Left renal pelvis (tissue), 4 donors: ENCODE measurements at places on chromosomes 11 and 22.

DNA sequence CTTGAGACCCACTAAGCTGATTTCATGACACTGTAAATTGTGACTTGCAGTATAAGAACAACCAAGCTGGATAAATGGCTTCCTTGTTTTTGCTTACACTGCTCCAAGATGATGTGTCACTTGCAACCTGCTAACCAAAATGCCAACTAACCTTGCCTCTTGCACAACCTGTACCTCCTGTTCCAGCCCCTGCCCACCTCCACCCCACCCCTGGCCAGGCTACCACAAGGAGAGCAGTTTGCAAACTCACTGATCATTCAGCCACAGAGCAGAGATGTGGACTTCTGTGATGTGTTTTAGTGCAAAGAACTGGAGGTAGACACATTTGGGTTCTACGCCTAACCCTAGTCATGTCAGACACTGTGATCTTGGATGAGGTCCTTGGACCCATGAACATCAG lies 4.3 kb upstream of the APOL6 start:
- no peak for DNase-seq

DNA sequence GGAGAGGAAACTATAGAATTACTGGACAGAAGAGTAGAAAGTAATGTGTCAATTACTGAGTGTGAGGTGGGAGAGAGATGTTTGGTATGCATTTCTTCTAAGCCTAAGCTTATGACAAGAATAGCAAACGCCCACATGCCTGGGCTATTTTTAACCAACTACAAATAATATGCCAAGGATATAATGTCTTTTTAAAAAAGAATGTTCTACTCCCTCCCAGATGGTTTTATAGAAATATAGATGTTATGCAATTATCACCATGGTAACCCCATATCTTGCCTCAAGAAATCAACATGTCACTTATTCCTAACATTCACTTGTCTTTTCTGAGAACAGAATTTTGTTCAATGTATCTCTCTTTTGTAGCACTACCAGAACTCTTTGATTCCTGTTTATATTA lies 996.7 kb upstream of the CHORDC1 start:
- no peak for DNase-seq

DNA sequence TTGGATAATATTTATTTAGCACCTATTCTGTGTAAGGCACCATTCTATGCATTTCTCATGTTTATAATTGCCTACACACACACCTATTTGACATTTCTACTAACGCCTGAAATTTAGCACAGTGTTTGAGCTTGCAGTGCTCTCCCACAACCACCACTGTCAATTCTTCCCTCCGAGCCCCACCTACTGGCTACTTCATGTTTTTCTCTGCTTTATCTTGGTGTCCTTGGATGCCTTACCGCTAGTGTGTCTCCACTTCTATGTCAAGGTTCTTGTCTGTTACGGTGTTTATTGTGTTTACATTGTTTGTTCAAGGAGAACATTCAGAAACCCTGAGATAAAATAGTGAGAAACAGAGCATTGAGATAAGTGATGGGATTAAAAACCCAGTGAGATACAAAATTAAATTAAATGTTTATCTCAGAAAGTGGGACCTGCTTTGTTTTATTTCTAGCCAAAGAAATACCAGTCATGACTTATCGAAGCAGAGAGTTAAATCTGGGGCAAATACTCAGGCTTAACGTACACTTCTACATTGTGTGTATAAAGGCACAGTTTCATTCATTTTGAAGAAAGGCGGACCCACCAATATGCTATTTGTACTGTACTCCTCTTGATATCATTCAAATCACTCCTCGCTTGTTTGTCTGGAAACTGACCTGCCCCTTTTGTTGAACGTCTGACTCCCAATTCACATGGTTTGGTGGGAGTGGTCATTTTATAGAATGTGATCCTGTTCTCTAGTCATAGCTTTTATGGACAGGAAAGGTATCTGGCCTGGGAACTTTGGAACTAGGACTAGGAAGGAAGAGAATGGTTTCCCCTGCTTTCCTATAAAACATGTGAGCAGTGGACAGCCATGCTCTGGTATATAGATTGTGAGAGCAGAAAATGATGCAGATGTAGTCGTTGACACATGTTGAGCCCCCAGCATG lies 39.2 kb upstream of the SLC36A4 start:
- DNase-seq: no peak

GRCh38 chr11:20374741-20375300 lies 11.3 kb downstream of the HTATIP2 start:
- DNase-seq: no peak

DNA sequence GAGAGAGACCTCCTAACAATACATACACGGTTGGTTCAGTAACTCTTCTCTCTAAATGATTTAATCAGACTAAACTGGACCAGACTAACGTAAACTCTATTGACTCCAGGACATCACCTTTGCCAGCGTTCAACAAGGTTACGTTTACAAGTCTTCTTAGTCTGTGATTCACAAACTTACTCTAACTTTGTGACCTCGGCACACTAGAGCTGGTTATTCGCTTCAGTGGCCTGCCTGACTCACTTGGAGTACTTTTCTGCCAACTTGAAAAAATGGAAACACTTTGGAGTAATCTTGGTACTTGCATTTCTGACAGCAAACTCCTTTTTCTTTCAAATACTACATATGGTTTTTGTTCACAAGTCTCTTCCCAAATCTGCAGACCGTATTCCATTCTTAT lies 26.2 kb downstream of the MTMR2 start:
- DNase-seq: no peak

DNA sequence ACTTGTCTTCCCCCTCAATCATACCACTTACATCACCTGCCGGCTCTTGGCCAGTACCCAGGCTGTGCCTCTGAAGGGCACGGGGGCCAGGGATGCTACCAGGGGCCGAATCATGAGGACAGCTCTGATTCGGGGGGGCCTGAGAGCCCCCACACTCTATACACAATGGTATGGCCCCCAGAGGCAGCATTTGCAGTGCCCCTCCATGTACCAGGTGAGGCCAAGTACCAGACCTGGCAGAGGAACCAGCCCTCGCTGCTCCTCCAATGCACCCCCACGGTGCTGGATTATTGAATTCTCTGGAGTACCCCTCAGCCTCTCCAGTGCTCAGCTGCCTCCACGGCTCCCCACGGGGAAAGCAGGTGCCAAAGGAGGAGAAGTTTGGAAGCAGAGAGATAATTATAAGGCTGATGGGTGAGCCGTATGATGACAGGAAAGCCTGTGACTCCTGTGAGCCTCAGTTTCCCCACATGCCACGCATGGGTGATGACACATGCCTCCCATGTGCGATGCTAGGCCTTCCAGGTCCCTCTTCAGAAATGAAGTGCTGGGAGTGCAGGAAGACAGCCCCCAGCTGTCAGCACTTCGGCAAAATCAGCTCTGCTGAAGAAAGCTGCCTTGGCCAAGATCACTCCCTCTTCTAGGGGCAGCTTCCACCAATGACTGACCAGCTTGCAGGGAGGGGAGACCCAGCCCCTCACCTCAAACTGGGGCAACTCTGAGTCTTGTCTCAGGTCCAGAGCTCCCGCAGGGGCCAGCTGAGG lies 69.9 kb downstream of the THAP12 start:
- no peak for DNase-seq

- no peak for DNase-seq
Measured at GRCh38 chr22:34866081-34866480, 199.9 kb upstream of the ISX start.

- no peak for DNase-seq
Measured at GRCh38 chr22:46031066-46031465, 54.1 kb upstream of the WNT7B start.

DNA sequence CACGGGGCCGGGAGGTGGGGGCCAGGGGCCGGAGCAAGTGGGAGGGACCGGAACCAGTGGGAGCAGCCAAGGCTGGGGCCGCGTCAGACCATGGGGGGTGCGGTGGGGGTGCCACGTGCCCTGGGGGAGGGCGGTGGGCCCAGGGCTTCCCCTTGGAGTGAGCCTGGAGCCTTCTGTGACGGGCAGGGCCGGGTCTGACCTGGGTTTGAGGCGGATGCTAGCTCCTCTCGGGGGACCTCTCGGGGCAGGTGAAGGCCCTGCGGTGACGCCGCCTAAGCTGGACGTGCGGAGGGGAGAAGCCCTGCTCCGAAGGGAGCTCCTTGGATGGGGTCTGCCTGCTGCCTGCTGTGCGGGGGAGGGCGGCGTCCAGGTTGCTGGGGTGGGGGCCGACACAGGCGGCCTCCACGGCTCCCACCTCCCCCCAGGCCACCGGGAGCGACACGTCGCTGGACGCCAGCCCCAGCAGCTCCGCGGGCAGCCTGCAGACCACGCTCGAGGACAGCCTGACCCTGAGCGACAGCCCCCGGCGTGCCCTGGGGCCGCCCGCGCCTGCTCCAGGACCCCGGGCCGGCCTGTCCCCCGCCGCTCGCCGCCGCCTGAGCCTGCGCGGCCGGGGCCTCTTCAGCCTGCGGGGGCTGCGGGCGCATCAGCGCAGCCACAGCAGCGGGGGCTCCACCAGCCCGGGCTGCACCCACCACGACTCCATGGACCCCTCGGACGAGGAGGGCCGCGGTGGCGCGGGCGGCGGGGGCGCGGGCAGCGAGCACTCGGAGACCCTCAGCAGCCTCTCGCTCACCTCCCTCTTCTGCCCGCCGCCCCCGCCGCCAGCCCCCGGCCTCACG lies 115.0 kb downstream of the CACNA1I start:
- DNase-seq: no peak

DNA sequence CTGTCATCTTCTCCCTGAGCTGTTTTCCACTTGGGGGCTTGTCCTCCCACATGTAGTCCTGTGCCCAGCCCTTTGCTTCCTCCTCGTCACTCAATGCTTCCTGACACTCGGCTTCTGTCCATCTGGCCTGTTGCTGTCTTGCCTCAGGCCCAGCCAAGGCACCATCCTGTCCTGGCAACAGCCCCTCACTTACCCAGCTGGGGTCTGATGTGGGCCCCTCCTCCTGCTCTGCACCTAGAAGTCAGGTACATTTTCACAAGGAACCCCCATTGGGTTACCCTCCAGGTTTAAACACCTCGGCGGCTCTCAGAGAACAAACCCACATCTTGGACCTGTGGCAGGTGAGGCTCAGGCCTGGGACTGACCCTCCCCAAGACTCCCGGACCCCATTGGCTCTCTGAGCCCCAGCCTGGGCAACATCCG lies 784.8 kb downstream of the TBC1D22A start:
- DNase-seq: no peak

DNA sequence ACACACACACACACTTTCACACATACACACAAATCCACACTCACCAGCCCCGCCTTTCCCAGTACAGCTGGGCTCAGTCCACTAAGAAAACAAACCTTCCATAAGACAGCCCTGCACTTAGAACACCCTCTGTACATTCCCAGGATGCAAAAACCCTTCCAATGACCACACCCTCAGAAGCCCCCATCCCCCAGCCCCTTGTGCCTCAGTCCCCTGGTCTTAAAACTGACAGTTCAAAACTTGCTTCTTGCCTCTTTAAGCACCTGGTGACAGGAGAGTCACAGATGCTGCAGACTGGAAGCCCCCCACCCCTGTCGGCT lies 23.0 kb downstream of the APLNR start:
- DNase-seq: no peak

GRCh38 chr22:27317096-27317495 lies 484.5 kb downstream of the MN1 start:
- no peak for DNase-seq

DNA sequence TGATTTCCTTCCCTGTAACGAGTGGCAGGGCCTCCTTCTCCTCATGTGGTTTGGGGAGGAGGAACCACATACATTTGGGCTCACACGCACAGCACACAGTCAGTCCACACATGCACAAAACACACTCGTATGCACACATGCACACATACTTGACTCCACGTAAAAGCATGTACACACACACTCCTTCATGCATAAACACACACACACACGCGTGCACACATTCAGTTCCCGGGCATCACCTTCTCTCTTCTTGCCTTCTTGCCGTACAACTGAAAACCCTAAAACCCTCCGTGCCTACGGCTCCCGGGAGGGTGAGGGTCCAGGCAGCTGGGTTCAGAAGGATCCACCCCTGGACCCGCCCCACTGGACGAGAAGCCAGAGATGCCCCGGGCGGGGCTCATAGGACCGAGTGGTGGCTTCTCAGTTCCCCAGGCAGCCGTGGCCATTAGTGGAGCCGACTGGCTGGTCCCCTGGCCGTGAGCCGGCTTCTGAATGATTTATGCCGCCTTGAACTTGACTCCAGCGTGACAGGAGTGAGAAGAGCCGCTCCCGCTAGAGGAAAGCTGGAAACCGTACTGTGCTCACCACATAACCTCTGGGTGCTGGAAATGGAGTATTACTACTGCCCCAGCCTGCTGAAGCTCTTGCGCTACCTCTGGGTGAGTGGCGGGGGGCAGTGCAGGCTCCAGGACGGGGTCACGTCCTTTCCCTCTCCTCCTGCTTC lies 117.4 kb downstream of the KIAA1671 start:
- no peak for DNase-seq
